Lower lobe of right lung (tissue), 2 donors: ENCODE measurements at places on chromosomes 6 and 20. TPM values are rescaled to one million over a fixed set of nuclear protein-coding genes. Genes with fewer than 3 reads are reported as not detected.
A peak's percentile ranks its signal among the peaks of the same experiment; 100 is the strongest.

The HMGCLL1 gene
- total RNA-seq: 4.3 TPM

The RREB1 gene
- total RNA-seq: 62.8 TPM

The WFDC12 gene
- total RNA-seq: 3.9 TPM

The ZNF322 gene
- 25.6 TPM for total RNA-seq

DNA sequence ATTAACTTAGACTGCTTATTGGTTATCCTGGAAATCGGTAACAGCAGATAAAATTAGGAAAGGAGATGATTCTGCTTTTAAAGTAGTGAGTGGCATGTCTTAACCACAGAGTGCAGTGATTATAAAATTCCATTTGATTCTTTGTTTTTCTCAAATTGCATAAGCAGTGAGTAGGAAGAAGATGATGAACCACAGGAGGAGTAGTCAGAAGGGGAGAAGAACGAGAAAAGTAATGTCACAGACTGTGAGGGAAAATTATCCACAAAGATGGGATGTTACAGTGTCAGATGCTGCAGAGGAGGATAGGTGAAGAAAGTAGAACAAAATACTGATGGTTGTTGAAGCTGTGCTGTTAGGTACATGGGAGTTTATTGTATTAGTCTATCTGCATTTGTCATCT is 63.0 kb downstream of the ITCH start:
- H3K4me1 ChIP-seq: no peaks in the 10 kb centered on the region
- peaks cover 93% of the 10 kb centered on the region for H3K36me3 ChIP-seq
- DNase-seq: no peak
- no peak overlapping the region for H3K4me3 ChIP-seq
- H3K27ac ChIP-seq: no peak overlapping the region

- H3K36me3 ChIP-seq: peaks cover 44% of the 10 kb centered on the region
- no peak overlapping the region for H3K27ac ChIP-seq
- no peak overlapping the region for H3K4me3 ChIP-seq
- H3K4me1 ChIP-seq: peaks cover 36% of the 10 kb centered on the region
Observed at GRCh38 chr20:48689388-48689787, 138.4 kb downstream of the PREX1 start.

GRCh38 chr6:21804941-21805610 is 211.5 kb downstream of the SOX4 start:
- no peak overlapping the region for H3K27ac ChIP-seq
- H3K36me3 ChIP-seq: no peaks in the 10 kb centered on the region
- peaks cover 13% of the 10 kb centered on the region for H3K4me1 ChIP-seq
- H3K27me3 ChIP-seq: no peaks in the 10 kb centered on the region
- DNase-seq: no peak
- no peak overlapping the region for H3K4me3 ChIP-seq

DNA sequence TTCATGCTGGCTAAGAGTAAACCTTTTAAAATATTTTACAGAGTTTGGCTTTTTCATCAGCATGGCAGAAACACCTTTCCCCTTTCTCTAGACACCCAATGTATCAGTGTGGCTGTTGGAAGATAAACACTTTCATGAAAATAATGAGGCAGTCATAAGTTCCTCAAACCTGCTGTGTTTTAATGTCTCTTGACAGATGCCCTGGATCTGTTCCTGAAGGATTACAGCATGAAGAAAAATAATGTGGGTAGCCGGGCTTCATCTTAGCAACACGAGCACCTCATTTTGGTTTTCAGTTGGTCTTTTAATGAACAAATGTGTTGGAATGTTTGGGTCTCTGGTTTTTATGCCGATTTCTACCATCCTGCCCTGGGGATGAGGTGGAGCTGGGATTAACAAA is 45.5 kb upstream of the UNC93A start:
- no peak for DNase-seq
- H3K36me3 ChIP-seq: no peaks in the 10 kb centered on the region
- no peak overlapping the region for H3K27ac ChIP-seq
- peaks cover 5% of the 10 kb centered on the region for H3K27me3 ChIP-seq
- no peaks in the 10 kb centered on the region for H3K4me1 ChIP-seq

DNA sequence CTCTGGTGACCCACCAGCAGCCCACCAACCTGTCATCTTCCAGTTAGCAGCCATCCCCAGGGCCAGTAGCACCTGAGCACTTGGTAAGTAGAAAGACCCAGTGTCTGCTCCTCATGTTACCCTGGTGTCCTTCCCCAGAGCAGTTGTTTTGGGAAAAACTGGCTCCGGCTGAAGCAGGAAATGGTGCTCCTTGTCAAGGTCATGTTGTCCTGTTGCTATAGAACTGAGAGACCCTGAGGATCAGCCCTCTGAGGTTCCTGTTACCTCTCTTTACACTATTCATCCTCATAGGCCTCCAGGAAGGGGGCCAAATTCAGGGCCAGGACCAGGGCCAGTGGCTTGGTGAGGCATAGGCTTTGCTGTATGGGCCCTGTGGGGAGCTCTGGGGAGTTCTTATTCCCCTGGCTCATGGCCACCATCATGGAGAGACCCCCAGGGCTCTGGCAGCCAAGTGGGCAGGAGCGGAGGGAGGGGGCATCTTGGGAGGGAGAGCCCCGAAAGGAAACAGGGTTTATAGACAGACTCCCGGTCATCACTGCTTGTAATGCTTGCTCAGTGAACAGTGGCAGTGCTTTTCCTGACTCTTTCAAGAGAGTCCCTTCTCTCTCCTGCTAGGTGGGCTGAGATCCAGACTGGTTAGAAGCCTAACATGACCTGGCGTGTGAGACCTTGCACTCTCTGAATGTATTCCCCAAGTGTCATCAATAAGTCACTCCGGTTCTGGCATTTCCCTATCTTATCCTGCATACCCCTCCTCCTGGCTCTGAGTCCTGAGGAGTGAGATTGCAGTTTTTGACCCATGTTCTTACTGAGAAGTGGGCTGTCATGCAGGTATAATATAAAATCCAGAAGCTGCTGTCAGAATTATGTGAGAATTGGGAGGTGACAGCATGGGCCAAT is 50.7 kb downstream of the PPARD start:
- H3K4me1 ChIP-seq: peaks cover 31% of the 10 kb centered on the region
- no peak overlapping the region for H3K4me3 ChIP-seq
- DNase-seq: no peak
- peaks cover 3% of the 10 kb centered on the region for H3K36me3 ChIP-seq
- H3K27ac ChIP-seq: peak overlapping the region; percentile 11

DNA sequence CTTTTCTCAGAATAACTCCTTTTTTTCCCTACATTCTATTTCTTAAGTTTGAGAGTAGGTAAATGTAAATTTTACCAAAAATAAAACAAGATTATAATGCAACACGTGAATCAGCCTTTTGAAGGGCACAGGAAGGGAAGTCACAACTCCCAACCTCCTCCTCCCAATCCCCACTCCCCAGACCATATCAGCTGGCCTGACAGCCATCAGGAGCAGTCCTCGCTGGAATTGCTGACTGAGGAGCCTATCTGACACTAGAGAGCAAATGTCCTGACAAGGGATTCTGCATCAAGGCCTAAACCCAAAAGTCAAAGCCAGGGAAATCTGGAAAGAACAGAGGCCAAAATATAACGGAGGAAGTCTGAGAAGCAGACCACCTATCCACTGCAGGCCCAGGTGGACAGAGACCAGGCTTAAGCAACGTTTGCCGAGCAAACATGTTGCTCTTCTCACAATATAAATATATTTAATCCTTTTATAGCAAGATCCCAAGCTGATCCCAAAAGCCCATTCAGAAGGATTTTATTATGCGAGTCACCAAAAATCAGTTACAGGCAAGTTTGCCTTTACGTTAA is 2.5 kb downstream of the RRAGD start:
- peaks cover 18% of the 10 kb centered on the region for H3K4me1 ChIP-seq
- no peaks in the 10 kb centered on the region for H3K27me3 ChIP-seq
- no peak overlapping the region for H3K27ac ChIP-seq
- no peak for DNase-seq

DNA sequence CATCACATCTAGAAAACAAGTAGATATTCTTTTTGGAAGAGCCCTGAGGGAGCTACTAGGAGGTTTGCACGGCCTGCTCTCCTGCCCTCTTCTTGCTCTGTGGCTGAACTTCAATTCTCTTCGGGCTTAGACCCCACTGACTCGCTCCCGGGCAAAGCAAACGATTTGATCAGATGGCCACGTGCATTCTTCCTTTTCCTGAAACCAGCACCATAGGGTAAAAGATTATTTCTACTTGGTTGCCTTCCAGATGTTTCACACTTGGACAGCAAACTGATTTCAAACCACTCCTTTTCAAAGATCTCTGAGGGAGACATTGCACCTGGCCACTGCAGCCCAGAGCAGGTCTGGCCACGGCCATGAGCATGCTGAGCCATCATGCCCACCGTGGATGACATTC is at the start of gene SLC22A1:
Gene SLC22A1 (plus strand): TSS at position 258 of the 400 bp plus-strand sequence. CDS start 121 bp downstream, at position 379.
- H3K36me3 ChIP-seq: no peaks in the 10 kb centered on the region
- no peak for DNase-seq
- H3K4me1 ChIP-seq: no peaks in the 10 kb centered on the region

DNA sequence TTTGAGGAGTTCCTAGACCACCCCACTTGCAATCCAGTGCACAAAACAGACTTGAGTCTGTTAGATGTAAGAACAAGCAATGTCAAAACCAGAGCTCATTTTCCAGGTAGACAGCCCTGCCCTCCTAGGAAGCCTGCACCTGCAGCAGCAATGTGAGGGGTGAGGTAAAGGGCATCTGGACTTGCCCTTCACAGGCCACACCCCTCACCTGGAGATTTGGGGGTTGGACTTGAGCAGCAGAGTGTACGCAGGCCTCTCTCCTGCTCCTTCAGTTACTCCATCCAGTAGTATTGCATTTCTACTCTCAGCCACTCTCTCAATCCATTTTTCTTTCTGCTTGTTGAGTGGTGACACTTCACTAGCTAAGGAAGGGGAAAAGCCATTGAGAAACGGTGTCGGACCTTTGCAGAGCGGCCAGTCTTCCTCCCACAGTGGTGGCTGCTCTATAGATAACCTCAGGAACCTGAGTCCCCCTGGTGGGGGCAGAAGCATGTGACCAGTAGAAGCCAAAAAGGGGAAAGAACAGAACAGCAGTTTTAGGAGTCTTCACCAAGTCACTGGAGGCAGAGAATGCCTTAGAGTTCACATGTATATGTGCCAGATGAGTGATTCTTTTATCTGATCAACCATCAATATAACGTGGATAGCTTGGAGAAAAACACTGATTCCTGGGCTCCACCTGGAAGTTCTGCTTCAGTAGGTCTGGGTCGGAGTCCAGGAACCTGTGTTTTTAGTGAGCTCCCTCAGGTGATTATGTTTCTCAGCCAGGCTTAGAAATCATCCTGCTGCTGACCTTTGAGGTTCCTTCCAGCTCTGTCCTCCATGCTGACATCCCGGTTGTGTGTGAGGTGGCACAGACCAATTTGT is 28.0 kb downstream of the ARFGEF2 start:
- H3K36me3 ChIP-seq: peaks cover 98% of the 10 kb centered on the region
- no peak for DNase-seq
- H3K4me3 ChIP-seq: no peak overlapping the region
- no peaks in the 10 kb centered on the region for H3K4me1 ChIP-seq
- H3K27me3 ChIP-seq: no peaks in the 10 kb centered on the region

DNA sequence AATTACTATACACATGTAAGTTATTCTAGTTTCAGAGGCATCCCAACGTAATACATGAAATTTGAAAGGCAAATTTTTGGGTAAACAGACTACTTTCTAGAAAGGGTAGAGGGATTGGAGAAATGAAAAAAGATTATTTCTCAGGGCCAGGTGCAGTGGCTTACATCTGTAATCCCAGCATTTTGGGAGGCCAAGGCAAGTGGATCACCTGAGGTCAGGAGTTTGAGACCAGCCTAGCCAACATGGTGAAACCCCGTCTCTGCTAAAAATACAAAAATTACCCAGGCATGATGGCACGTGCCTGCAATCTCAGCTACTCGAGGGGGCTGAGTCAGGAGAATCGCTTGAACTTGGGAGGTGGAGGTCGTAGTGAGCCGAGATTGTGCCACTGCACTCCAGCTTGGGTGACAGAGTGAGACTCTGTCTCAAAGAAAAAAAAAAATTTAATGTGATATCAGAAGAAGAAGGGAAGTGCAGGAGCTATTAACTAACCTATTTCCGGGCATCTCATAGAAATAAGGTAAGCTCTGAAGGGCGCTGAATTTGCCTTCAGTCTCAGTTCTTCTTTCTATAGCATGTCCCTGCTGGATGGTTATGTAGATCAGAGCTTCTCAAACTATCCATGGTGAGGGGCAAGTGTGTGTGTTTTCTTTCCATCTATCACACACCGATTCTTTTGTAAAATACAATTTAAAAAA is 100.3 kb upstream of the MTHFD1L start:
- DNase-seq: no peak
- H3K36me3 ChIP-seq: no peaks in the 10 kb centered on the region
- H3K27me3 ChIP-seq: no peaks in the 10 kb centered on the region
- peaks cover 23% of the 10 kb centered on the region for H3K4me1 ChIP-seq
- no peak overlapping the region for H3K4me3 ChIP-seq
- no peak overlapping the region for H3K27ac ChIP-seq

DNA sequence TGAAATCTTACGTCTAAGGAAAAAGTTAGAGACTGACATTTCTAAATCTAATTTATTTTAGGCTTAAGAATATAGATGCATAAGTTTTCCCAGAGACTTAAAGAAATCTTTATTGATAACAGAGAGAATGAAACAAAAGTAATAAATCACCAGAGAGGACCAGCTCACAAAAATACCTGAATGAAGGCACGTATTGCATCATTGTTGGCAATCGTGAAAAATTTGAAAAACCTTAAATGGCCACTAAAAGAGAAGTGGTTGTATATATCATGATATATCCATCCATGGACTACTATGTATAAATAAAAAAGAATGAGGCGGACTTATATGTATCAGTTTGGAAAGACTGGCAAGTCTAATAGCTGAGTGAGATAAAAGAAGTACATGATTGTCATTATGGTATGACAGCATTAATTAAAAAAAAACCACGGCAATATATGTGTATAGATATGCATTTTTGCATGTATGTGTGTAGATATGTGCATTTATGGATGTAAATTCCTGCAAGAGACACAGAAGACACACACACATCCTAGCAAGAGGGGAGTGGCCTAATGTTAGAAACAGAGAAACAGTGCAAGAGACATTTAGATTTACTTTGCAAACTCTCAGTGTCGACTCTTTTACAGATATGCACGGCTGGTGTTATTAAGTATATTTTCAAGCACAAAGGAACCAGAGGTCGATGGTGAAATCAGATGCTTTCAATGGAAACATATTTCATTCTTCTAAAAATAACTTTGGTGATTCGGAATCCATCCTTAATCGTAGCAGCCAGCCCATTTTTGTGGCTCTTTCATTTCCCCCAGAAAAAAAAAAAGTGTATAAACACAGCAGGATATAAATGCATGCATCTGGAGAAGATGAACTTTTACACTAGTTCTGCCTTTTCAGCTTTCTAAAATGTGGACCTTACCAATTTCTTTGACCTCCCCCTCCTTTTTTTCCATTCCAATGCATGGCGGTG is 156.1 kb upstream of the SALL4 start:
- H3K27ac ChIP-seq: no peak overlapping the region
- no peaks in the 10 kb centered on the region for H3K36me3 ChIP-seq
- H3K27me3 ChIP-seq: no peaks in the 10 kb centered on the region
- H3K4me1 ChIP-seq: no peaks in the 10 kb centered on the region
- no peak overlapping the region for H3K4me3 ChIP-seq
- DNase-seq: no peak

DNA sequence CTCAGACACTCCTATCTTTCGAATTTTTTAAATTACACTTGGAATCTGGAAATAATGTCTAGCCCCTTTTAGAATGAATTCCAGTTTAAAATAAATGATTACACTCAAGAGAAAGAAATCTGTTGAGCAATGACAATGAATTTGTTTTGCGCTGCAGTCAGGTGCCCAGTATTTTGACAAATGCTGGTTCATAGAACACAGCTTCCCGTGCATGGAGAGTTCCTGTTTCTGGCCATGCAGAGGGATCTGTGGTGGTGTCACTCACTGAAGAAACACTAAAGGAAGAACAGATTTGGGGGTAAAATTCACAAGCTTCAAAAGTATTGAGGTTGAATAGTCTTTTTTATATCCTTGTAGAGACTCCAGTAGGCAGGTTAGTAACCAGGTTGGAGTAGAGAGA is 113.4 kb upstream of the CEP85L start:
- no peaks in the 10 kb centered on the region for H3K36me3 ChIP-seq
- H3K27me3 ChIP-seq: no peaks in the 10 kb centered on the region
- H3K4me3 ChIP-seq: no peak overlapping the region
- no peak for DNase-seq
- no peak overlapping the region for H3K27ac ChIP-seq
